Lower lobe of right lung (tissue), 2 donors: ENCODE measurements at places on chromosomes 4 and X. TPM values are rescaled to one million over a fixed set of nuclear protein-coding genes. Genes with fewer than 3 reads are reported as not detected.

DNA sequence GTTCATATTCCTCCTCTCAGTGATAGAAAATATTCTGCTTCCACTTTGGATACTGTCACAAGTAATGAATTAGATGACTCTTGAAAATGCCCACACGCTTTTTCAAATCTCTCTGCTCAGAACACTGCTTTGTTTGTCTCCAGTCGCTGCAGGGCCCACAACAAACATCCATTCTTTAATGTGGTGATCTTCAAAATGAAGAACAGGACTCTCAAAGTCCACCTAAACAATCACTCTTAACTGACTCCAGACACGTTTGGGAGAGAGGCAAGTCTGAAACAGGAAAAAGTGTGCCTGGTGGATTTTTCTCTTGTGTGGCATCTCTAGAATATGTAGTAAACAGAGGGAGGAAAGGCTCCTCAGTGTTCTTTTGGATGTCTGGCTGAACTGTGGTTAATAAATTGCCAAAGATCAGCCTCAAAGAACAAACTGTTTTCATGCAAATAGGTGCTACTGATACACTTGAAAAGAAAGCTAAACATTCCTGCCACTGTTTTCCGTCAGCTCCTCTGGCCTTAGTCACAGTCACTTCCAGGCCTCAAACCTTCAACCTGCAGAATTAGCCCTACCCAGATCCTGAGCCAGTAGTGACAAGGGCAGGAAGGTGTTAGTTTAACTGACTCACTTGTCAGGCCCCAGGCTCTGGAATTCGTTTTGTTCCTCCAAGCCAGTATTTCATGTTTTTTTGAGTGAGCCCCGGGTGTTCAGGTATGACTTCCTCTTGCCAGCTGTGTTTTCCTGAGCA, 259.6 kb upstream of the GPC4 start:
- DNase-seq, result no peak

DNA sequence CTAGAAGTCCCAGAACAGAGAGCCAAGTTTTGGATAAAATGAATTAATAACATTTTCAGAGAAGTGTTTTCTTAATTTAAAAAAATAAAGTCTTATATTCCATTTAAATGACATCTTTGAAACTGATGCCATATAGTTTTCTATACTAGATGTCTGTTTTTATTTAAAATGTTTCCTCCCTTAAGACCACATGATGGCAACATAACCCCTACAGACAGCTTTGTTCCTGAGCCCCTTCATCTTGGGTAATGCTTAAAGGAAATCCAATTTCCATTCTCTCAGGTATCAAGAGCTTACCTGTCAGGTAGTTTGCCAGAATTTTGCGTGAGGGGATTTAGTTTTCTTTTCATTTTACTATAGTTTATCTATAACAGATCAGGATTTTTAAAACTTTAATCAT, 181.4 kb upstream of the UGT8 start:
- no peak for DNase-seq

DNA sequence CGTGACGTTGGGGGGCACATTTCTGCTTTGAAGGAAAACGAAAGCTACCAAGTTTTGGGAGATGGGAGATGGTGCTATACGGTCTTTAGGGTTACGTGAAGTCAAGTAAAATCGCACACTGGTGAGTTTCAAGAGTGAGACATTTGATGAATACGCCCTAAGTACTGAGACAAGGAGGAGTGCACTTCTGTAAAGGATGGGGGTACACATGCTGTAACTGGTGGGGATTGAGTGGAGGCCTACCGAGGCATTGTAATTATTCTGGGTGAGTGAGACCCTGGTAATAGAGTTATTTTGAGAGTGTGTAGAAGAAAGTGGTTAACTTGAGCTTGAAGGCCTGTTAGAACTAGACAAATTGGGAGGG, 536 bp downstream of the SH3BGRL start:
- no peak for DNase-seq

DNA sequence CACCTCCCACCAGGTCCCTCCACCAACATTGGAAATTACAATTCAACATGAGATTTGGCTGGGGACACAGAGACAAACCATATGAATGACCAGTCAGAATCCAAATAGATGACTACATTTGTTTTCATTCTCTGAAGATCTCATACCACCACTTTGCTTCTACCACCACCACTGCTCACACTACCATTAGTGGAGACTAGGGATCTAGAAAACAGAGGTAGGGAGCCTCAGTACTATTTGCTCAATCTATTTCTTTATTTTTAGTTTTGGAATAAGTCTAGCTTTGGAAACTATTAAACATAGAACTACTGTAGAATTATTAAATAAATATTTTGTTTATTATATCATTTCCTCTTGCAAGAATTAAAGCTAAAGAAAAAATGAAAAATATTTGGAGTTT, 727.9 kb downstream of the CCSER1 start:
- no peak for DNase-seq

- DNase-seq, result no peak
These were observed 31.4 kb downstream of the HOPX start for GRCh38 chr4:56649445-56650261.

GRCh38 chrX:109886122-109886761, 116.7 kb upstream of the TMEM164 start:
- DNase-seq, result peak; percentile 41

- no peak for DNase-seq
These were observed 993.6 kb downstream of the ARAP2 start for GRCh38 chr4:35250761-35251160.

DNA sequence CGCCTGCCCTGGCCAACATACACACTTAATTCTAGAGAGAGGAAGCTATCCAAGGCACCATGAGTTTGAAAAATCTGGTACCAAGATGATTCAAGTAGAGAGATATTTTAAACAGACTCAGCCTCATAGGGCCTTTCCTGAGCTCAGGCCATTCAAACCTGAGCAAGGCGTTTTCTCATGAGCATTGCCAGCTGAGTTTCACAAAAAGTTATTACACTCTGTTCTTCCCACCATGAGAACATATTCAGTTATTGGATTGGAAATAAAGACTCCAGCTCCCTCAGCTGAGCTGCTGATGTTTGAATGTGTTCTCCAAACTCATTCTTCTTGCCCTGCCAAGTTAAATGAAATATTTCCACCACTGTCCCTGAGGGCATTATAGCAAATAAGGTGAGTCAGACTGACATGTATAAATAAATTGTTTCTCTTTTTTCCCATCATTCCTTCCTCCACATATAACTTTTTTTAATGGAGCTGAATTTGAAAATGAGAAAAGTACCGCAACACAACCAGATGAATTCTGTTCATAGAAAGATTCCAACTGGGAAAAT, 429.6 kb downstream of the RAB28 start:
- no peak for DNase-seq

DNA sequence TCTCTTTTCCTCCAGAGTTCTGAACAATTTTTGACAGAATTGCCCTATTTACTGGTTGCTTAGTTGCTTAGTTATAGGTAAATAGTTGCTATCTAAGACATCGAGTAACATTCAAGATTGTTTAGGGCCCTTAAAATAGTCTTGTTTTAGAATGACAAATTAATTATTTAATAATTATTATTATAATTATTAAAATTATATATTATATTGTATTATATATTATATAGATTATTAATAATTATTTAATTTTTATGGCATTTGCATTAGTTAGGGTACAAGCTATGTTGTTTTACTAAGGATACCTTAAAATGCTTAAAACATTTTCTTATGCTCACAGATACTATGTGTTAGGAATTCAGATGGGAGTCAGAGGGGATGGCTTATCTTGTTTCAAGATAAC, 59.2 kb downstream of the NPY1R start:
- no peak for DNase-seq

MAGEC3 gene
- total RNA-seq, result not detected

- no peak for DNase-seq
These were observed 232.9 kb upstream of the F9 start for GRCh38 chrX:139297638-139298037.

DNA sequence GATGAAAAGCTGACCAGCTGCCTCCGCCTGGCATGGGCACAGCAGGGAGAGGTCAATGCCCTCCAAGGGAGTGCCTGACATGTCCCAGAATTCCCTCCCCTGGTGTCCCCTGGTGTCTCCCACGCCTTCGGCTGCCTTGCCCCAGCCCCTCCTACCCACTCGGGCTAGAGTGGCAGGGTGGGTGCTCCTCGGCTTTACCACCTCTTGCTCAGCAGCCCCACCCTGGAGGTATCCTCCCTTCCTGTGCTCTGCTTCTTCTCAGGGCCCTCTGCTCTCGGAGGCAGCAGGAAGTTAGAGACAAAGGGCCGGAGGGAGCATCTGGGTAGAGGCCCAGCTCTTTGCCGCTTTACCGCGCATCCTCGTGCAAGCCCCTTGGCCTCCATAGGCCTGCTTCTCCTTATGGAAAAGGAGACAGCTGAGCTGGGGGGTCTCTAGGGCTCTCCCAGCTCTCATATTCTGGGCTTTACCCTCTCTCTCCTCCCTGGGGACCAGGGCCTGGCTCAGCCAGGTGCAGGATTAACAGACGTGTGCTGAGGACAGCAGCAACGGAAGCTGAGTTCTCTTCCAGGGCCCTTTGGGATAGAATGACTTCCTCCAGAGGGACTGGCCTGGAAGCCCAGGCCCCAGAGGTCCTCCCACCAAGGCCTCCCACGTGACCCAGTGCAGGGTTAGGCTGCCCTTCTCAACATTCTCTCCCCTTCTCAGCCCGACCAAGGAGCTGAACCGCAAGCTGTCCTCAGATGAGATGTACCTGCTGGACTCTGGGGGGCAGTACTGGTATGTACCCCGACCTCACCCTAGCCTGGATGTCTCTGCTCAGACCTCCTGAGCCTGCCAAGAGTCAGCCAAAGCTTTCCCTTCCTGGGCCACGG, 17.2 kb downstream of the XPNPEP2 start:
- no peak for DNase-seq

ZNF81 gene
- 10.3 TPM for total RNA-seq

GRCh38 chrX:23505531-23506303, 161.6 kb upstream of the PRDX4 start:
- no peak for DNase-seq

DNA sequence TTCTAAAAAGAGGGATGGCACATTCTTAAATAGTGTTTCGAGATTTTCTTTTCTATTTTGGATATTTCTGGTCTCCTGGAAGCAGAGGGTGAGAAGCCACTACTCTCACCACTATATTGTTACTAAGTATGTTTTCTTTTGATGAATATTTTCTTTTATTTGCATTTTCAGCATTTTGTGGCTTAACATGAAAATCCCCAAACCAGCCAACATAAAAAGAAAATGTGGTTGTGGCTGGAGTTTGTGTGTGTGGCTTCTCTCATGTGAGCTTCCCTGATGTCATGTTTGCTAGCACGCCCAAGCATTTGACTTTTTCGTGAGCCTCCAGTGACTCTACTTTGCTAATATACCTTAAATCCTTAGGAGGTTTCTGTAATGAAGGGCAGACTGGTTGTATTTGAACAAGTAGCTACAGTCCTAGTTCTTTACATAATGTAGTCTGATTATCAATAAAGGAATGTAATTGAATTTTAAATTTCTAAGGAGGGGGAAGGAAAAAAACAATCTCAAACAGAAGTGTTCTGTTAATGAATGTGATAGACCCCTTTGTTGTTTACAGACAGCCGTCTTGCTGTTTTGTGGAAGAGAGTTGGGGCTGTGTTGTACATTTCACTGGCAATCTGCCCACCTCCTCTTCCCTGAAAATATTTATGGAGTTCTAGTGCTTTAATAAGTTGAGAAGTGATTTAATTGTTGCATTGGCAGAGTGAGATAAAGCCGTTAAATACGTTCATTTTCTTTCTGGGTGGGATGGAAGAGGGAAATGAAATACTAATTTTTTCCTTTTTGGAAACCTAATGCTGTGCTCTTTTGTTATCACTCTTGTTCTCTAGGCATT, 114.6 kb downstream of the ARHGAP10 start:
- no peak for DNase-seq

- DNase-seq, result no peak
These were observed 161.8 kb downstream of the DCLK2 start for GRCh38 chr4:150240011-150240410.

ABCD1 gene
- total RNA-seq, result 14.5 TPM

MAMLD1 gene
- total RNA-seq, result 3.0 TPM

GAGE12J gene
- total RNA-seq, result not detected

GRCh38 chrX:102765809-102766208, 45.3 kb downstream of the GPRASP3 start:
- no peak for DNase-seq

- DNase-seq, result no peak
These were observed 115.2 kb upstream of the LNX1 start for GRCh38 chr4:53706422-53707032.

FMR1NB gene
- not detected for total RNA-seq

DNA sequence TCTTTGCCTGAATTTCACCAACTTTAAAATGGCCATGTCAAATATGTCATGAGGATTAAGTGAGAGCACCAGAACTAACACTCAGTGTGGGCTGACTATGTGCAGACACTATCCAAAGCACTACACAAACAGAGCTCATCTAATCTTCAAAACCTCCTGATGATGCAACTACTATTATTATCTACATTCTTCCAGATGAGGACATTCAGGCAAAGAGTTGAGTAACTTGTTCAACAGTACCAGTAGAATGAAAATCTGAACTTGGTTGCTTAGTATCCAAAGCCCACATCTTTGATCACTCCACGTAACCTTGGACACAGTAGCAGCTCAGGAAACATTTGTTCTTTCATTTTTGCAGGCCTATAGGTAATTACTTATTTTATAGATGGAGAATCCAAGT, 90.1 kb downstream of the ATP8A1 start:
- DNase-seq, result no peak

GRCh38 chrX:17788956-17789562, 51.8 kb downstream of the SCML1 start:
- no peak for DNase-seq

DNA sequence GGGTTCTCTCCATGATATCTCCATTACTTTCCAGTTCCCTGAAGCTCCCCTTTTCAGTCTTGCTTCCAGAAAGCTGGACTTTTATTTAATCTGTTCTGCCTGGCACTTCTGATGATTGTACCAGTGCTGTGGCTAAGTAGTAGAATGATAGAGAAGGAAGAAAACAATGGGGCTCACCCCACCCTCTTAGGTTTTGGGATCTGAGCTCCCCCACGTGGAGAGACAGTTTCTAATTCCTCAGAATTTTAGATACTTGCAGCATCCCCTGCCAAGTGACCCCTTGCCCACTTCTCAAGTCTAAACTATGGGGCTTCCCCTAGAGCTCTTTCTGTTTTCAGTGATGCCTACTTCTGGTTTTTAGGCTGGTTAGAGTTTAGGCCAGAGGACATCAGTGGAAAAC, 73.9 kb downstream of the GC start:
- DNase-seq, result no peak

- no peak for DNase-seq
These were observed 126.6 kb upstream of the FAM9C start for GRCh38 chrX:13170966-13171558.

GRCh38 chrX:43469391-43470054, 186.6 kb upstream of the MAOA start:
- no peak for DNase-seq

GRCh38 chrX:10859353-10859752, 239.0 kb upstream of the MID1 start:
- no peak for DNase-seq

GRCh38 chrX:9542106-9542760, 77.4 kb downstream of the TBL1X start:
- no peak for DNase-seq

DNA sequence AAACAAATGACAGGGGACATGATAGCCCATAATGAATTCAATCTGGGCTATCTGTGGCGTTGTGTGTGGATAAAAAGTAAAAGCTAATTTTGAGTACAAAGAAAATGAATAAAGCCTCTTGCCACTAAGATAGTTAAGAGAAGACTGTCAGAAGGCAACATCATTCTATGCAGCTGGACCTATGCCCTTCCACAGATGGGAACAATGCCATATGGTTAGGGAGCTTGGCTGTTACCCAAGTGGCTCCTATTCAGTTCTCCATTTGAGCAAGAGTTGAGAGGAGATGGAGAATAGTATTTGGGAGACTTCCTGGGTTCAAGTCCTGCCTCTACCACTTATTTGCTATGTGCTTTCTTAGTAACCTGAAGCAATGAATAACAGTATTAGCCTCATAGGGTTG, 107.7 kb downstream of the ANXA3 start:
- no peak for DNase-seq
